NCI-H146 (cell line): ENCODE measurements at places on chromosomes 6 and 20.

GRCh38 chr6:167137881-167138280 is 15.0 kb downstream of the CCR6 start:
- DNase-seq, result no peak

- peak; percentile 56 for DNase-seq
Observed at GRCh38 chr6:63572747-63573075, 431 bp downstream of the LOC128125822 start.

DNA sequence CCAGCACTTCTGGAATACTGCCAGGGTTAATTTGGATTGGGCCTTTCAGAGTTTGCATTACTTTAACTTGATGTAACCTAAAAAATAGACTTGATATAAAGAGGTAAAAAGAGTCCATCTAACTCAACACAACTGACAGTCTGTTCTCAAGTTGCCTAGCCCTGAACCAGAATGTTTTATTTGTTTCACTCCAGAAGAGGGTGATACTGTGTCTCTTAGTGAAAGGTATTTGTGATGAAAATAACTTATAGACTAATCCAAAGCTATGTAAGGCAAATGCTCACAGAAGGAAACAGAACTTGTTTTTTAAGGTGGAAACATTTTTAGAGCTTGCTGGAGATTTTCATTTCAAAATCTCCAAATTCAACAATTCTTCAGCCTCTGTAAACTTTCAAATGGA is 469.1 kb upstream of the RUNX2 start:
- DNase-seq, result no peak

DNA sequence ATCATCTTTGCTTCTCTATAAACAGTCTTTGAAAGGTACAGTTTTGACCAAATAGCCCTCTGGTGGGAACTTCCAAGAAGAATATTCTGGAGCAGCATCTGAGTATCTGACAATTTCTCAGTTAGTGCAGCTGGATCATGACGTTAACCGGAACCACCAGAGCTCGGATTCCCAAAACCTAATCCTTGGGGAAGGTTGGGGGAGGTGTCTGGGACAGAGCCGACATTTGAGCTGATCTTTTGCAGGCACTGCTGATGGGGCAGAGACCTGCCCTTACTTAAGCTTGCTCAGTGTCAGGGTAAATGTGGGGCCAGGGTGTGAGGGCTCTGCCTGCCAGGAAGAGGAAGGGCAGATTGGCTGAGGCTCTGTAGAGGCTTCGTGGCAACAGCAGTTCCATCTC is 416.6 kb downstream of the DHX35 start:
- no peak for DNase-seq

DNA sequence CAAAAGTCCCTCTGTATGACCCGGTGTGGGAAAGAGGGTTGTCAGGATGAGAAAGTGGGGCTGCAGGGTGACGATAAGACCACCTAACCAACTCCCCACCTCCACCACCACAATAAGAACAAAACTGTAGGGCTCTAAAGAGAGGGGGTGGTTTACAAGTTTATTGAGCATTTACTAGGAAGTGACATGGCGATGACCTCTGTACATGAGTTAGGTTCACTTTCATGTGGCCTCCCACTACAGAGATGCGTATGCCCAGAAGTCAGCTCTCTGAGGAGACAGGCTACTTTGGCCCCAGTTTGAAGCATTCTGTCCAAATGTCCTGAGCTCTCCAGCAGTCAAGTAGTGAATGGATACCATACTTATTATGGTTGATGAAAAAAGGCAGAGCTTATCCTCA is 28.7 kb upstream of the PI16 start:
- DNase-seq, result no peak

- no peak for DNase-seq
Observed at GRCh38 chr20:61861054-61861841, 204.4 kb downstream of the TAF4 start.

- peak; percentile 75 for DNase-seq
Observed at GRCh38 chr6:112144145-112144926, 56.9 kb downstream of the FAM229B start.

DNA sequence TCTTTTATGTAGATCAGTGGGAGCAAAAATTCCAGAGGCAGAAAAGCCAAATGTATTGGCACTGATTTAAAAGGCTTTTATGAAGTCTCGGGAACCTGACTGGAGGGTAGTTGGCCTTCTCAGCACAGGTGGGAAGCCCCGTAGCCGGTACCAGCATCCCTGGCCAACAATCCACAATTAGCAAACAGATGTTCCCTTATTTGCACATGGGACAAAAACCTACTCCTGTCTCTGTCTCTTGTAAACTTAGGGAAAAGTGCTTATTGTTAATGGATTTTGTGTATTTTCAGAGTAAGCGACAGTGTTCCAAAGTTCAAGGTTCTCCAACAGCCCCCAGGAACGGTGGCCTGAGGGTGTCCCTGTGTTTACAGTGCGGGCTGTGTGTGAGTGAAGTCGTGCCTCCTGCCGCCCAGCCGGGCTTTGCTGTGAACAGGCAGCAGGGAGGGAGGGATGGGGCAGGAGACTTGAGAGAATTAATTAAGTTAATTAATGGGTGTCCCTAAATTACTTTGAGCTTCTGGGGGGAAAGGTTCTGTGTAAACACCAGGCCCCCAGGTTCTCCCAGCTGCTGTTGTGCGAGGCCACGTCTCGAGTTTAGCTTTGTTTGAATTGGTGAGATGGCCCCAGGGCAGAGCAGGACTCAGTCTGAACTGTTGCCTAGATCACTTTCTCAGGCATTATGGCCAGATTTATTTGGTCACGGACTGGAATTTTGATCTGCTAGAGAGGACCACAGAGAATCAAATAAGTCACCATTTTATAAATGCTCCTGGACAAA is 3.9 kb downstream of the SYNJ2 start:
- peak; percentile 97 for DNase-seq

DNA sequence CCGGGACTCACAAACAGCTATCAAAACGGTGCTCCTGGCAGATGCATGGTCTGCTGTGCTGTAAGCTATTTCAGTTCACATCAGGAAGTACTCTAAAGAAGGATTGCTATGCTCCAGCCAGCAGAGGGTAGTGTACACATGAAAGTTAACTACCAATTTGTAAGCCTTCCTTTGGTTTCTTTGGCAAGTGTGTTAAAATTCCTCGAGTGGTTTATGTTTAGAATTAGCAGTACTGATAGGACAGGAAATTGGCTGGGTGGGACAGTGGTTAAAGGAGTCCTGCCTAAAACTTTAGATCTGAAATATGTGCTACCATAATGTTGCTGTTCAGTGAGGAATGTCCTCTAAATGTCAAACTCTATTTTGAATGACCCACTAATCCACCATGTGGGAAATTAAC is 47.4 kb downstream of the TRMT11 start:
- DNase-seq, result peak; percentile 43

DNA sequence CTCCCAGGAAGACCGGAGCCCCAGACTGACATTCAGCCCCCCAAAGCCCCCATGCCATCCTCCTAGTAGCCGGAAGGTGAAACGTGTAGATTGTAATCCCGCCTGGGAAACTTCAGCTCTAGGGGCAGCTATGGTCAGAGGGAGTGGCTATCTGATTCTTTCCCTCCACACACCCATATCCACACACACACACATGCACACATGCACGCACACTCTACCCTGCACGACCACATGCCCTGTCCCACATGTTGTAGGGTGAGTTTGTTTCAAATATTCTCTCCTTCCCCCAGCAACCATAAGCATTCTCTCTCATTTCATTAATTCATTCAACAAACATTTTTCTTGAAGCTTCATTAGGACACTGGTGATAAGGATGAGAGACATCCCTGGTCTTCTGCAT is 42.2 kb downstream of the MAFB start:
- no peak for DNase-seq

DNA sequence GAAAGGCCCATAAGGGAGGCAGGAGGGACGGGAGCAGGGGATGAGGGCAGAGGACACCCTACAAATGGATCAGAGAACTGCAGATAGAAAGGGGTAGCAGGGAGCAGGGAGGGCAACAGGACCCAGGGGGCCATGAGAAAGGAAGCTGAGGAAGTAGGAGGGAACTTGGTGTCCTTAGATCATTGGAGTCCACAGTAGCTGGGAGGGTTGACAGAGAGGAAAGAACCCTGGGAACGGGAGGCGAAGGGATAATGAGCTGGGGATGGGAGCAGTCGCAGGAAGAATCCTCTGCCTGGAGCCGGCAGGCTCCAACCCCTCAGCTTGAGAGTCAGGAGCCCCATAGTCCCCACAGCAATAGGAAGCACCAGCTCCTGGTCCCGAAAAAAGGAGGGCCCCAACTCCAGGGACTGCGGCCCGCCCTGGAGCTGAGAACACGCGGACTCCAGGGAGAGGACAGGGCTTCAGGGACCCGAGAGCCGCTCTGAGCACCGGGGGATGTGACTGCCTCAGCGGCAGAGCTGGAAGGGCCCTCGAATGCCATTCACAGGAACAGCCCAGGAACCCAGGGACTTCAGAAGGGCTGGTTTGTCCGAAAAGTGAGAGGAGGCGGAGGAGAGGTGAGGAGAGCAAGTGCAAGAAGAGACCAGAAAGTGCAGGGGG is 32.7 kb downstream of the HLA-A start:
- no peak for DNase-seq

- DNase-seq, result no peak
Observed at GRCh38 chr6:12356983-12357972, 67.1 kb downstream of the EDN1 start.

GRCh38 chr20:34615477-34615876 is 57.0 kb downstream of the MAP1LC3A start:
- DNase-seq, result no peak

DNA sequence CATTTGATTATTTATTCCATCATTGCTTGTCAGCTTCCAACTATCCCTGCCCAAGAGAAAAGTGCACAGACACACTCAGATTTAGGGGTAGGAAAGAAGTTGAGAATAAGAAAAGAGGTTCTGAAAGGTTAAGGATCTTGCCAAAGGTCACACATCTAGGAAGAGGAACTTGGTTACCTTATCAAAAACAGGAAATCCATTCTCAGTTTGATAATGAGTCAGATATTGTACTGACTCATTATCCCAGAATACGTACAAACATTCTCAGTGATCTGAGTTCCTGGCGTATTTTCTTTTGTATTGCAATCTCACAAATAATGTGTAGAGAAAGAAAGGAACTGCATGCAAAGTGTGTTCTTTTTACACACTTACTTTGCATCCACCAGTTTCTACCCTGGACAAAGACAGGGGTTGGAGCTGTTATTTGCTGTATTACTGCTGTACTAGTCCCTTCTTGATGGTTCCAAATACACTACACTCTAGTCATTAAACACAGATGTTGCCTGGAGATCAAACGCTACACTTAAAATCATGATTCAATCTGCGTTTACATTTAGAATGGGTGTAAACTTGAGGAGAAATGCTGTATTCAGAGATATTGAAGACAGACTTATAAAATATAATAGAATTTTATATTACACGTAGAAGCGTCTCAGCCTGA is 545.7 kb downstream of the PRKN start:
- no peak for DNase-seq

DNA sequence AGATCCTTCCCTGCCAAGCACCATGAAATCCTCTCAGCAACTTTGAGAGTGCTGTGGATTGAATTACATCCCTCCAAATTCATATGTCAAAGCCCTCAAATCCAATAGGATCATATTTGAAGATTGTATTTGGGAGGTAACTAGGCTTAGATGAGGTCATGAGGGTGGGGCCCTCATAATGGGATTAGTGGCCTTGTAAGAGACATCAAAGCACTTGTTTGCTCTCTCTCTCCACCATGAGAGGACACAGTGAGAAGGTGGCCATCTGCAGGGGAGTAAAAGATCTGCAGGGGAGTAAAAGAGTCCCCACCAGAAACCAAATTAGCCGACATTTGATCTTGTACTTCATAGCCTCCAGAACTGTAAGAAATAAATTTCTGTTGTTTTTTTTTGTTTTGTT is 298.2 kb downstream of the SAMD5 start:
- peak; percentile 36 for DNase-seq

- no peak for DNase-seq
Observed at GRCh38 chr6:87504441-87504840, 31.7 kb downstream of the SLC35A1 start.

- no peak for DNase-seq
Observed at GRCh38 chr20:32512047-32512385, 73.1 kb downstream of the NOL4L start.

GRCh38 chr6:145904391-145904790 is 59.8 kb downstream of the SHPRH start:
- no peak for DNase-seq

GRCh38 chr6:91713911-91714310 is 1127.0 kb upstream of the MAP3K7 start:
- no peak for DNase-seq

GRCh38 chr6:101393251-101393828 is at the start of gene GRIK2:
Gene GRIK2 (plus strand): TSS chr6:101393708.
- peak; percentile 72 for DNase-seq

DNA sequence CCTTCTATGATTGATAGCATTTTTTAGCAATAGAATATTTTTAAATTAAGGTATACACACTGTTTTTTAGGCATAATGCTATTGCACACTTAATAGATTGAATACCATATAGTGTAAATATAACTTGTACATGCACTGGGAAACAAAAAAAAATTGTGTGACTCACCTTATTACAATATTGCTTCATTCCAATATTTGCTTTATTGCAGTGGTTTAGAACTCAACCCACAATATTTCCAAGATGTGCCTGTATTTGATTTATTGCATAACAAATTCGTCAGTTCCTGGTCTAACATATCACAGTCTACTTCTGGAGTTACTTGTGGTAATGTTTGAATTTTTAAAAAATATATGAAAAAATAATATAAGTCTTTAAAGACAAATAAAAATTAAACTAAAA is 41.9 kb upstream of the DEFB112 start:
- DNase-seq, result no peak

DNA sequence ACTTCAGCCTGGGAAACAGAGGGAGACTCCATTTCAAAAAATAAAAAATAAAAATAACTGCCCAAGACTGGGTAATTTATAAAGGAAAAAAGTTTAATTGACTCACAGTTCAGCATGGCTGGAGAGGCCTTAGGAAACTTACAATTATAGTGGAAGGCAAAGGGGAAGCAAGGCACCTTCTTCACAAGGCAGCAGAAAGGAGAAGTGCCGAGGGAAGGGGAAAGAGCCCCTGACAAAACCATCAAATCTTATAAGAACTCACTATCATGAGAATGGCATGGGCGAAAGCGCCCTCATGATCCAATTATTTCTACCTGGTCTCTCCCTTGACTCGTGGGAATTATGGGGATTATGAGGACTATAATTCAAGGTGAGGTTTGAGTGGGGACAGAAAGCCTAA is 95.5 kb upstream of the LGSN start:
- no peak for DNase-seq

GRCh38 chr6:2733736-2734480 is 16.8 kb downstream of the MYLK4 start:
- DNase-seq, result no peak

- no peak for DNase-seq
Observed at GRCh38 chr20:9571783-9572182, 57.4 kb downstream of the LAMP5 start.

DNA sequence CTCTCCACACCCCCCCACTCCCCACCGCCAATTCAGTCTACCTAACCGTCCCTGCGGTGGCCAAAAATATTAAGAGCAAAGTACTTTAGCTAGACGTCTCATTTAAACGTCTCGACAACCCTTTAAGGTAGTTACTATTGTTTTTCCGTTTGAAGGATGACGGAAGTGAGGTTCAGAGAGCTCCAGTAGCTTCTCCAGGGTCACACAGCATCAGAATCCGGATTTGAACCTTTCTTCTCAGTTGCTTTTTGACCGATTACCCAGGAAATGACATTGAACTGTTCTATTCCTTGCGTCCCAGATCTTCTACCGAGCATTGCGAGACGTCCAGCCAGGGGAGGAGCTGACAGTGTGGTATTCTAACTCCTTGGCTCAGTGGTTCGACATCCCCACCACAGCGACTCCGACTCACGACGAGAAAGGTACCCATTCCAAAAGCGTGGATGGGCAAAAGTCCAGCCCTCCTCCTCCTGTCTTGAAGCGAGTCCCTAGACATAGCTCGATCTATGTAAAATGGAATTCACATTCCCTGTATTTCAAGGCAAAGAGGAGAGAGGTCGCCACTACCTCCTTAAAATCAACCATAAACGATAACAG is 2.4 kb downstream of the PRDM13 start:
- DNase-seq, result no peak
